ENCODE measurements at places on chromosomes 16 and 17. TPM values are rescaled to one million over a fixed set of nuclear protein-coding genes. Genes with fewer than 3 reads are reported as not detected.

OTOP2 gene
- not detected for total RNA-seq

GRN gene
- total RNA-seq: 241 TPM

ENPP7 gene
- not detected for total RNA-seq

TLK2 gene
- total RNA-seq: 39.1 TPM

DOK4 gene
- 19.5 TPM for total RNA-seq

KRT13 gene
- total RNA-seq: not detected

KCNH6 gene
- not detected for total RNA-seq

LGALS9B gene
- not detected for total RNA-seq

AOC3 gene
- 0.08 TPM for total RNA-seq

CNGB1 gene
- not detected for total RNA-seq

Measured in fibroblast of the aortic adventitia (primary cell).